ENCODE measurements at places on chromosomes 5 and 9. TPM values are rescaled to one million over a fixed set of nuclear protein-coding genes. Genes with fewer than 3 reads are reported as not detected.

GRCh38 chr5:68154119-68154857 is 61.3 kb upstream of the PIK3R1 start:
- H3K27ac ChIP-seq, result no peak overlapping the region
- no peaks in the 10 kb centered on the region for H3K27me3 ChIP-seq
- no peak overlapping the region for H3K4me3 ChIP-seq
- DNase-seq, result no peak

- H3K27ac ChIP-seq, result no peak overlapping the region
- no peaks in the 10 kb centered on the region for H3K36me3 ChIP-seq
- H3K4me3 ChIP-seq, result no peak overlapping the region
Observed at GRCh38 chr9:26413611-26414010, 479.0 kb downstream of the CAAP1 start.

DNA sequence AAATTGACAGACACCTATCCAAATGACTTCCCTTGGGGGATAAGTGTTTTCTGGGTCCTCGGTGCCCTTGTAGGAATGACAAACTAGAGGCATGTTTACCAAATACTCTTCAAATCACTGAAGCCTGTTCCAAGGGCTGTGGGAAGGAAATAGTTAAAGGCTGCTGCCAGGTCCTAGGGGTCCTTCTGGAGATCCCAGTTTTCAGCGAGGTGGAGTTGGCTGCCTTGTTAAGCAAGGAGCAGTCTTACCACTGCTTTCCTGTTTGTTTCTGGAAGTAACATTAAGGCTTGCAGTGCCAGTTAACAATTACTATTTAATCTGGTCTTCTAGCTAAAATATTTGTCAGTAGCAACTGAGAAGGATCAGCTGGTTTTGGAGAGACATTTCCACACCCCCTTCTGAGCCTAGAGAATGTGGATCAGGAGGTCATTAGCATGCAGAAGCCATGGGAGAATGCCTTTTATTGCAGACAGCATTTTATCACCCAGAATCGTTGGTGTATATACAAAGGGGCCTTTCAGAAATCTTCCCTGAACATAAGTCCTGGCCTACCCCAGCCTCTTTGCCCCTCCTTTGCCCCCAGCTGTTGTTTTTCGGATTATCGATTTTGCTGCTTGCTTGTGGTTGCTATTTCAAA is 238.8 kb downstream of the DMAC1 start:
- no peak for DNase-seq
- no peaks in the 10 kb centered on the region for H3K27me3 ChIP-seq
- H3K27ac ChIP-seq, result no peak overlapping the region
- no peaks in the 10 kb centered on the region for H3K4me1 ChIP-seq
- H3K4me3 ChIP-seq, result no peak overlapping the region

DNA sequence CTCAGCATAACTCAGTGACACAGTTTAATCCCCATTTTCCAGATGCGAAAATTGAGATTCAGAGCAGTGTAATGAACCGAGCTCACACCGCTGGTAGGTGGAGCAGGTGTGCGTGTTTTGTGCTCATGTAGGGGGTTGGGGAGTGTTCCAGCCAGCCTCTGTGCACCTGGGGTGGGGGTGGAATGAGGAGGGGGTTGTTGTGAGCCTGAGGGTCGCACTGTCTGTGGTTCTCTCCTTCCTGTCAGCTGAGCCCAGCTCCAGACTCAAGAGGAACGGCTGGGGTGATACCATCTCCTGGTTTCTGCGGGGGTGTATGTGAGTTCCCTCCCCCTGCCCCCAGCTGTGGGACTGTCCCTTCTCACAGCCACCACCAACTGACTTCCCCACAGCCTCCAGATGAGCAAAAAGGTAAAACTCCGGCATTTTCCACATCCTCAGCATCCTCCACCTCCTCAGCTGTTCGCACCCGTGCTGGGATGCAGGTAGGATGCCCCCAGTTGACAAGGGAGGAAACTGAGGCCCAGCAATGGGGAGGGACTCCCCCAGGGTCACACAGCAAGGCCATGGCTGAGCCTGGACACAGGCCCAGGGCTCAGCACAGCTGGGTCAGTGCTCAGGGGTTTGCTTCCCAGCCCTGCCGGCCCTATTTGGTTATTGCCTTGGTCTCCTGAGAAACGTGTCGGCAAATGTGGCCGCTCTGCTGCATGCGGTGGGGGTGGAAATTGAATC is 2.1 kb downstream of the SH2D3C start:
- no peak overlapping the region for H3K27ac ChIP-seq
- H3K36me3 ChIP-seq, result no peaks in the 10 kb centered on the region
- no peak for DNase-seq
- H3K4me1 ChIP-seq, result no peaks in the 10 kb centered on the region
- no peak overlapping the region for H3K4me3 ChIP-seq

GRCh38 chr5:143977891-143978461 is 166.0 kb downstream of the HMHB1 start:
- H3K27ac ChIP-seq, result no peak overlapping the region
- no peak overlapping the region for H3K4me3 ChIP-seq
- DNase-seq, result no peak
- no peaks in the 10 kb centered on the region for H3K36me3 ChIP-seq

GRCh38 chr9:92686954-92687353 is 17.0 kb upstream of the IPPK start:
- no peak for DNase-seq
- no peaks in the 10 kb centered on the region for H3K4me1 ChIP-seq

DNA sequence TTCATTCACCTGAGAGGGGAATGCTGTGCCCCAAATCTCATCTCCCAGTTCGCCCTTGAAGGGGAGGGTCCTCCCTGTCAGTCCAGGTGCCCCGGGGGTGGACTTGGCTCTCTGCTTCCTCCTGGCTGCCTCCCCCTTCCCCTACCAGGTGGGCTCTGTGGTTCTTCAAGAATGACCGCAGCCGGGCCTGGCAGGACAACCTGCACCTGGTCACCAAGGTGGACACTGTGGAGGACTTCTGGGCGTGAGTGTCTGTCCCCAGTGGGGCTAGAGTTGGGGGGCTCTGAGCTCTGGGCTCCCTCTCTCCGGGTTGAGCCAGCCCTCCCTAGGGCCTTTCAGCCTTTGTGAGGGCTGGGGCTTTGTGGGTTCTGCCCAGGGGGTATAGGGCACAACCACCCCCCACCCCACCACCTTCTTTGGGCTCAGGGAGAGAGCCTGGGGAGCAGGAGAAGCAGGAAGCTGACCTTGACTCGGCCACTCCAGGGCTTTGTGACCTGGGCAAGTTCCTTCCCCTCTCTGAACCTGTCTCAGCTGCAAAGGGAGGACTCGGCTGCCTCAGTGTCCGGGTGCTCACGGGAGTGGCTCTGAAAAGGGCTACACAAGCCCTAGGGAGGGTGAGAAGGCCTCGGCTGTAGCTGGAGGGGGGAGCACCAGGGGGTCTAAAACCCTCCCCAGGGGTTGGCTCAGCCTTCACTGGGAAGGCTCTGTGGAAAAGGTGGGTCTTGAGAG is 3.6 kb upstream of the TSPAN17 start:
- no peak for DNase-seq
- H3K27ac ChIP-seq, result no peak overlapping the region
- no peak overlapping the region for H3K4me3 ChIP-seq
- H3K4me1 ChIP-seq, result peaks cover 11% of the 10 kb centered on the region
- no peaks in the 10 kb centered on the region for H3K27me3 ChIP-seq

DNA sequence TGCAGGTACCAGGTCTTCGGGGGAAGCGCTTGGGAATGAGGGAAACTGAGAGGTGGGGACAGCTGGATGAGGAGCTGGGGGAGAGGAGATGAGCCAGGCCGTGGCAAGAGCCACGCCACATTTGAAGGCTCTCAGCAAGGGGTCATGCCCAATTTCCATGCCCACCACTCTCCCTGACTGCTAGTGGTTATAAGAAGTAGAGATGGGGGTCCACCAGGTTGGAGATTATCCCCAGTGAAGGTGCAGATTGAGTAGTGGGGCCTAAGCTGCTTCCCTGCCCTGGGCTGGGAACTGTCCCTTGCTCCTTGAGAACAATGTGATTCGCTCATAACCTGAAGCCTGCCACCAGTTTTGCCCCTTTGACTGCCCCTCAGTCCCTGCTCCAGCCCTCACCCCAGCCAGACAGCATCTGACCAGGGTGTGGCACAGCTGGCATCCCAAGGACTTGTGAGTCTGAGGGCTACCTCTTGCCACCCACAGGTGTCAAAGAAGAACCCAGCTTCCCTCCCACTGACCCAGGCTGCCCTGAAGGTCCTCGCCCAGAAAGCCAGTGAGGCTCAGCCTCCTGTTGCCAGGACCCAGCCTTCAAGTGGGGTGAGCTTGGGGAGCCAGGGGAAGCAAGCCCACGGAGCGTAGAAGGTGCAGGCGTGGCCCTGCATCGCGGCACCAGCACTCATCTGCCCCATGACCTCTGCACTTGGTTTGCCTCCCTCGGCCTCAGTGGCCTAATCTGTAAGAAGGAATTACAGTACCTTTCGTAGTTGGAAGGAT is 21.5 kb downstream of the CD74 start:
- H3K4me3 ChIP-seq, result no peak overlapping the region
- peaks cover 32% of the 10 kb centered on the region for H3K36me3 ChIP-seq
- no peak for DNase-seq
- no peaks in the 10 kb centered on the region for H3K4me1 ChIP-seq
- H3K27ac ChIP-seq, result no peak overlapping the region

DNA sequence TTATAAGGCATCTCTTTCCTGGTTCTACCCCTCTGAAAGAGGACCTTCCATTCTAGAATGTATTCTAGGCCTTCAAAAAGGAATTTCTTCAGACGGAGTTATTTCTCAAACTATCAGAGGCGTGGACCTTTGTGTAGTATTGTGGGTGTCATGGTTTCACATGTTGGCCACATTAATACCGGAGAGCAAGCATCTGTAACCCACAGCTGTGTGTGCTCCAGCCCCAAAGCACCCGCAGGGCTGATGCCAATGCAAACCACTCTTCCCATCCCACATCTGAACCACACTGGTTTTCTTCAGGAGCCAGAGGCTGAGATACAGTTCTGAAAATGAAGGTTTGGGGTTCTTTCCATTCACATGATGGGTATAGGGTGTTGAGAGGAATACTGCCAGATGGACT is 127.1 kb downstream of the BNC2 start:
- H3K27ac ChIP-seq, result no peak overlapping the region
- H3K27me3 ChIP-seq, result no peaks in the 10 kb centered on the region
- no peak for DNase-seq

DNA sequence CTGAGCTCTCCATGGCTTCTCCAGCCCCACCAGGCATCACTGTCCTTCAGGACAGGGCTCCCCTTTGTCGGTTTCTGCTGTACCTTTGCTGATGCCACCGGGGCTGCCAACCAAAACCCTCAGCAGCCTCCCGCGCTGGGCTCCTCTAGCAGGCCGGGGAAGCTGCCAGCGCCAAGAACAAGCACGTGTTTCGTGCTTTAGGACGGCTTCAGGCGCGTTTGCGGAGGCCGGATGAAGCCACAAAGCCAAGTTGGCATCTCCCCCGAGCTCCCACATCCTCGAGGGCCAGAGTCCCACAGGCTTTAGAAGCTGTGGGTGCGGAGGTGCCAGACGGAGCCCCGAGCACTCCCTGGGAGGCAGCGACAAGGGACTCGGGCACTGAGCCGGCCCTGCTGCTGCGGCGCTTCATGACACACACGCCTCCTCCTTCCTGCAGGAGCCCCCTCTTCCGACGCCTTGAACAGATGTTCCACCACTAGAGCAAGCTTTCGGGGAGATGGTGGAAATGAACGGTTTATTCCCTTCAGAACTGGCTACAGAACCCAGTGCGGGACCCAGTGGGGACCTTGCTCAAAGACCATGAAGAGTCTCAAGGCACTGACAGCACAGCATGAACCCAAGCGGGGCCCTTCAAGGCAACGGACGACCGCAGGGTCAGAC is 36.7 kb downstream of the SARDH start:
- no peak overlapping the region for H3K27ac ChIP-seq
- DNase-seq, result no peak
- H3K4me1 ChIP-seq, result no peaks in the 10 kb centered on the region
- H3K27me3 ChIP-seq, result peaks cover 6% of the 10 kb centered on the region
- no peak overlapping the region for H3K4me3 ChIP-seq
- H3K36me3 ChIP-seq, result no peaks in the 10 kb centered on the region

- peaks cover 2% of the 10 kb centered on the region for H3K4me1 ChIP-seq
- H3K36me3 ChIP-seq, result no peaks in the 10 kb centered on the region
- no peak overlapping the region for H3K4me3 ChIP-seq
- H3K27ac ChIP-seq, result no peak overlapping the region
- no peaks in the 10 kb centered on the region for H3K27me3 ChIP-seq
Observed at GRCh38 chr5:133247881-133248624, 196.2 kb downstream of the HSPA4 start.

- no peak for DNase-seq
- no peak overlapping the region for H3K27ac ChIP-seq
- no peak overlapping the region for H3K4me3 ChIP-seq
Observed at GRCh38 chr5:123835421-123835820, 323.4 kb downstream of the CSNK1G3 start.

The CYSRT1 gene
- total RNA-seq, result 0.51 TPM

The UNC13B gene
- 38.3 TPM for total RNA-seq

The CDH18 gene
- not detected for total RNA-seq

The FCN1 gene
- total RNA-seq, result not detected

The DIPK1B gene
- 0.77 TPM for total RNA-seq

The MAT2B gene
- total RNA-seq, result 136 TPM
